ENCODE measurements at places on chromosomes 7 and 10.
A peak's percentile ranks its signal among the peaks of the same experiment; 100 is the strongest.

GRCh38 chr10:509361-510102, 179.9 kb downstream of the DIP2C start:
- DNase-seq: no peak

- no peak for DNase-seq
These were observed 70.3 kb downstream of the OGDH start for GRCh38 chr7:44676776-44677175.

- DNase-seq: no peak
These were observed 110.6 kb downstream of the BTRC start for GRCh38 chr10:101464599-101464998.

GRCh38 chr10:73889014-73889413, 14.7 kb upstream of the CAMK2G start:
- DNase-seq: no peak

GRCh38 chr10:89814278-89814677, 112.9 kb downstream of the KIF20B start:
- no peak for DNase-seq

- DNase-seq: no peak
These were observed 71.3 kb downstream of the NRCAM start for GRCh38 chr7:108384716-108385483.

GRCh38 chr7:121081327-121081936, 92.9 kb downstream of the CPED1 start:
- DNase-seq: peak; percentile 44

DNA sequence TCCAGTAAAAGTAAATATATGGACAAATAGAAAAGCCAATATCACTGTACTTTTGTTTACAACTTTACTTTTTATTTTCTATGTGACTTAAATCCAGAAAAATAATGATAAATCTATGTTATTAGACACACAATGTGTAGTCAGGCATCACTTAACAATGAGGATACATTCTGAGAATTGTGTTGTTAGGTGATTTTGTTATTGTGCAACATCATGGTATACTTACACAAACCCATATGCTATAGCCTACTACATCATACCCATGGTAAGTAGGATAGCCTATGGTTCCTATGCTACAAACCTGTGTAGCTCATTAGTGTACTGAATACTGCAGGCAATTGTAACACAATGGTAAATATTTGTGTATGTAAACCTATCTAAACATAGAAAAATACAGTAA, 781.7 kb upstream of the GHITM start:
- DNase-seq: no peak

GRCh38 chr10:80503584-80504157, 34.0 kb upstream of the SH2D4B start:
- no peak for DNase-seq

DNA sequence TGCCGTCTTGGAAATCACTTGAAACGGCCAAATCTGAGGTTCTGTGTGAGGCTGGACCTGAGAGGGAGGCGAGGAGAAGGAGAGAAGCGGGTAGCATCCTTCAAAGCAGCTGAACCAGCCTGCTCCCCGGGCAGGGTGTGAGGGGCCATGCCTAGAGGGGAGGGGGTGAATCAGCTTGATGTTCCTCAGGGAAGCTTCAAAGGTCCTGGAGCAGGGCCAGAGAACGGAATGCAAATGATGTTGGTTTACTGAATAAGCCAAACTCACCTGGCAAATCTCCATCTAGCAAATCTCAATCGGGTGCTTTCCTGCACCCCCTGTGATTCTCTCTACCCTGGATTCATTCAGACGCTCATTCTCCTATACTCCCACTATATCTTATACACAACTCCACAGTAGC, 226.9 kb downstream of the WDR11 start:
- DNase-seq: no peak

DNA sequence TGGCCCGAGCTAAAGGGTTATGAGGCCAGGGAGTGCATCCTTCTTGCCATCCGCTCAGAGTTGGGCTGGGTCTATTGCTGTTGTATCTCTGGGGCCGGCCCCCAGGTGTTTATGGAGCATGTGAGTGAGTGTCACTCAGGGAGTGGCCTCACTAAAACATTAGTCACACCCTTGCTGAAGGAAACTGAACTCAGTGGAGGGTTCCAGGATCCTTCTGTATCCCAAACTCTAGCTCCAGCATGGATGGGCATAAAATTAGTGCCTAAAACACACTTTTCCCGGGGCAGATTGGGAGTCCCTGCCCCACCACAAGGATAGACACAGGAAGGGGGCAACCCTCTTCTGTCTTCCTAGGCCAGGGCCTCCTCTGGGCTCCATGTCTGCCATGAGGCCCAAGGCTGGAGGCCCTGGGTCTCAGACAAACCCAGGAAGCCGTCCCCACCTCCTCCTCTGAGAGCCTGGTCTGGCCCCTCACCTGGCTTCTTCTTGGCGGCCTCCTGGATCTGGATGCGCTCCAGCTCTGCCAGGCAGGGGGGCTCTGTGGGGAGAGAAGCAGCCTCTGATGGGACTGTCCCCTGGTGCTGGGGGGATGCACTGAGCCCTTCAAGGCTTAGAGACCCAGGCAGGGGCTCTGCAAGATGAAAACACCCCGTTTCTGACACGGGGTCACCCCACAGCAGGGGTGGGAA, 24.5 kb downstream of the SPOCK2 start:
- DNase-seq: no peak

- no peak for DNase-seq
These were observed 16.8 kb downstream of the PRKAG2 start for GRCh38 chr7:151859948-151860685.

GRCh38 chr10:106935978-106936451, 228.5 kb downstream of the SORCS1 start:
- no peak for DNase-seq

DNA sequence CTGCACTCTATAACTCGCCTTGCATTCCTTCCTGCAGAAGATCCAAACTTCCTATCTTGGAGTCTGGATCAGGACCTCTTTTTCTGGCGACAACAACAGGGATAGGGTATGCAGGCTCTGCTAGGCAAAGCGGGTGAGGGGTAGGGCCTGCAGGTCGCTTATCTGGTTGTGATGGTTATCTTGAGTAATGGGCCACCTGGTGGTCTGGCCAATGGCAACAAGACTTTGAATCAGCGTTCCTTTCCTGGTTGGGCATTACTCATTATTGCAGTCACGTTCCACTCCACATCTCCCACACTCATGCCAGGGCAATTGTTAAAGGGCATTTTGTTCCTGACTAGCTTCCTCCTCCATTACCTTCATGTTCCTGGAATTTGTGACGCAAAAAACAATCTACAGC, 48.4 kb upstream of the PLXDC2 start:
- DNase-seq: no peak

GRCh38 chr10:75034714-75035258, 76.7 kb upstream of the SAMD8 start:
- no peak for DNase-seq

Data from K562 (cell line).